Mesothelial cell of epicardium (in vitro differentiated cells): ENCODE measurements at places on chromosomes 2 and 18.

GRCh38 chr18:33697498-33697897 lies 119.5 kb downstream of the ASXL3 start:
- H3K27me3 ChIP-seq: no peaks in the 10 kb centered on the region
- DNase-seq: no peak
- H3K36me3 ChIP-seq: peaks cover 14% of the 10 kb centered on the region

- DNase-seq: no peak
- H3K27me3 ChIP-seq: peaks cover 7% of the 10 kb centered on the region
- no peak overlapping the region for H3K27ac ChIP-seq
- no peak overlapping the region for H3K4me3 ChIP-seq
- no peaks in the 10 kb centered on the region for H3K36me3 ChIP-seq
- peaks cover 5% of the 10 kb centered on the region for H3K4me1 ChIP-seq
Observed at GRCh38 chr2:132963161-132963560, 293.2 kb upstream of the LYPD1 start.

DNA sequence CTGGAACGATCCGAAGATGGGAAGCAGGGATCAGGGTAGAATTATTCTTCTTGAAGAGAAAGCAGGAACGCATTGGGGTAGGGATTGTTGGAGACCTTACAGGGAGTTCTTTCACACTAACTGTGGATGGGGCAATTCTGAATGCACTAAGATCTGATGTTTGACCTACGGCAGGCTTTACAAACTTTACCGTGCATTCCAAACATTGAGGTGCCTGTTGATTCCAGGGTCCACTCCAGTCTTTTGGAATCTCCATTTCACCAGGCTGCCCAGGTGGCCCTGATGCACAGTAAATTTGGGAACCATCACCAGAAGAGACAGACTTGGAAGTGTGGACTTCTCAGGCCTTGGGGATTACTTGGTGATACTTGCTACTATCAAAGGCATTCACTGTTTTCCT lies 76.9 kb downstream of the RFTN2 start:
- DNase-seq: no peak
- no peak overlapping the region for H3K27ac ChIP-seq
- no peaks in the 10 kb centered on the region for H3K27me3 ChIP-seq
- no peaks in the 10 kb centered on the region for H3K36me3 ChIP-seq

- no peaks in the 10 kb centered on the region for H3K27me3 ChIP-seq
- H3K4me3 ChIP-seq: no peak overlapping the region
- no peak for DNase-seq
- no peaks in the 10 kb centered on the region for H3K36me3 ChIP-seq
Observed at GRCh38 chr2:17972991-17973390, 94.5 kb downstream of the KCNS3 start.

GRCh38 chr18:46055838-46056230 lies 16.2 kb downstream of the PSTPIP2 start:
- H3K27ac ChIP-seq: no peak overlapping the region
- no peak overlapping the region for H3K4me3 ChIP-seq
- no peak for DNase-seq

- H3K27me3 ChIP-seq: no peaks in the 10 kb centered on the region
- no peaks in the 10 kb centered on the region for H3K36me3 ChIP-seq
- no peak for DNase-seq
- no peak overlapping the region for H3K4me3 ChIP-seq
- H3K4me1 ChIP-seq: no peaks in the 10 kb centered on the region
Observed at GRCh38 chr2:67242456-67242855, 154.7 kb upstream of the ETAA1 start.

DNA sequence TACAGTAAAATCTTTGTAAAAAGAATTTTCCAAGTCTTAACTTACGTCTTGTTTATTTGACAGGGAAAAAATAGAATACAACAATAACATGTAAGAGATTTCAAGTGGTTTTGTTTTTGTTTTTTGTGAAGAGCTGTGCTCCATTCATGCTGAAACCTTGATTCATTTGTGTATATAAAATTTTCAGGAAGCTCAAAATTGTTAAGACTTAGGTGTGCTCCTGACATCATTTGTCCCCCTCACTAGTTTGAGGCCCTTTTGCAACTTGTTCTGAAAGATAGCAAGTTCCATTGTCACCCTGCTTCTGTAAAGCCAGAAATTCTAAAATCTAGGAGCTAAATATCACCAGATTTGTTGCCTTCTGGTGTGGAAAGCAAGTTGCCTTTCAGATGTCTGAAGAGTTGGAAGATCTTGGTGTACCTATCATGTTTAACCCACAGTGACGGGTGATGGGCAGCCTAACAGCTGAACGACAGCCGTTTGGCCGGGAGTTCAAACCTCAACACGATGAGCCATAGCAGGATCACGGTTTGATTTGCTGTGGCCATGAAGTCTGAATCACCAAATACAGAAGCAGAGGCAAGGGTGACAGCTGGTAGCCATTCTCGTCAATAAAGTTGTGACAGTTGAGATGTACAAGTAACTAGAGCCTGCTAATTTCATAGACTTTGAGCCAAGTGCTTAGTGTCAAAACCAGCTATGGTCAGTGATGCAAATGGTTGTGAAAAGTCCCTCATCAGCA lies 205.5 kb upstream of the SP5 start:
- H3K27me3 ChIP-seq: peaks cover 19% of the 10 kb centered on the region
- H3K4me3 ChIP-seq: no peak overlapping the region
- no peaks in the 10 kb centered on the region for H3K36me3 ChIP-seq
- H3K4me1 ChIP-seq: peaks cover 29% of the 10 kb centered on the region

- DNase-seq: peak; percentile 57
- H3K27me3 ChIP-seq: no peaks in the 10 kb centered on the region
- peak overlapping the region; percentile 96 for H3K4me3 ChIP-seq
- H3K4me1 ChIP-seq: peaks cover 47% of the 10 kb centered on the region
Observed at GRCh38 chr2:150485114-150485870, 2.2 kb downstream of the RND3 start.

DNA sequence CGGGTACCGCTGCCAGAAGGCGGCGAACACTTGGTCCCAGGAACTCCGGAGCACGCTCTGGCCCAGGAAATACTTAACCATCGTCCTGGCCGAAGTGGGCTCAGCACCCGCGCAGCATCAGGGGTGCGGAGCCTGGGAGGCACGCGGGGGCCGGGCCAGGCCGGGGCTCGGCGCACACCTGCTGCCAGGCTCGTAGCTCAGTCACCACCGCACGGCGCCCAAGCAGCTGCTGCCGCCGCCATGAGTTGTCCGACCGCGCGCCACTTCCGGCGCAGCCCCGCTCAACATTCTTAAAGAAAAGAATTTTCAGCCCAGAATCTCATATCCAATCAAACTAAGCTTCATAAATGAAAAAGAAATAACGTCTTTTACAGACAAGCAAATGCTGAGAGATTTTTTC lies 34.0 kb downstream of the MDH1 start:
- H3K27me3 ChIP-seq: no peaks in the 10 kb centered on the region
- H3K27ac ChIP-seq: no peak overlapping the region
- H3K4me3 ChIP-seq: no peak overlapping the region
- DNase-seq: no peak
- H3K36me3 ChIP-seq: peaks cover 25% of the 10 kb centered on the region

DNA sequence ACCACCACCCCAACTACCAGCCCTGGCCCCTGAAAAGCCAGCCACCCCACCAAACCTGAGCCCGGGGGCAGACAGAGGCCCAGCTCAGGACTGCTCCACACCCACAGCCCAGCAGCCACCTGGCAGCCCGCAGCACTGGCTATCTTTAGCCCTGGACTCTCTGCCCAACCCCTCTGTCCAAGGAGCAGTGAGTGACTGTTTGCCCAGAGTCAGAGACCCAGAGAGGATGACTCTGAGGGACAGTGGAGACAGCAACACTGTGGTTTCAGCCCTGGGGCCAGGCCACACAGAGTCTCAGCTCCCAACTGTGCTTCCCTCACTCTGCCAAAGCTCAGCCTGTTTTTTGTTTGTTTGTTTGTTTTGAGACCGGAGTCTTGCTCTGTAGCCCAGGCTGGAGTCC lies 32.6 kb downstream of the BIN1 start:
- peaks cover 2% of the 10 kb centered on the region for H3K36me3 ChIP-seq
- peaks cover 11% of the 10 kb centered on the region for H3K4me1 ChIP-seq
- no peaks in the 10 kb centered on the region for H3K27me3 ChIP-seq
- peak overlapping the region; percentile 39 for H3K27ac ChIP-seq
- DNase-seq: no peak

GRCh38 chr2:26849056-26849999 lies 1.4 kb downstream of the DPYSL5 start:
- no peak overlapping the region for H3K27ac ChIP-seq
- no peak for DNase-seq
- H3K4me3 ChIP-seq: peak overlapping the region; percentile 58
- H3K27me3 ChIP-seq: peaks cover 87% of the 10 kb centered on the region

GRCh38 chr2:64787698-64788097 lies 134.0 kb upstream of the SERTAD2 start:
- H3K27ac ChIP-seq: no peak overlapping the region
- H3K27me3 ChIP-seq: no peaks in the 10 kb centered on the region
- DNase-seq: no peak
- H3K4me1 ChIP-seq: no peaks in the 10 kb centered on the region
- no peaks in the 10 kb centered on the region for H3K36me3 ChIP-seq
- H3K4me3 ChIP-seq: no peak overlapping the region

DNA sequence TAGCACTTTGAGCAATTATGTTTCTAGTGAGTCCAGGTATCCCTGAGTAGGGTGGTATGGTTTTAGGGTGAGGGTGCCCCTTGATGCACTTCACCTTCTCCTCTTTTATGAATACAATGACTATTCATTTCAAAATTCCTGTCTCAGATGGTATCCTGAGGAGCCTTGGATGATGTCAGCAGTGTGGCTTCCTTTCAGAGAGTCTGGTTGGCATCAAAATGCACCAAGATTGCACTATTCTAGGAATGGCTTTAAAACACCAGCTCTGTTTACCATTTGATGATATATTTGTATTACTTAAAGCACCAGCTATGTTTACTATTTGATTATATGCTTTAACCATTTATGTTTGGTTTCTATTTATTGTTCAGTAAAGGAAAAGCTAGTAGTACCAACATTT lies 141.0 kb downstream of the FMNL2 start:
- peaks cover 9% of the 10 kb centered on the region for H3K4me1 ChIP-seq
- H3K27ac ChIP-seq: no peak overlapping the region
- H3K4me3 ChIP-seq: no peak overlapping the region
- no peaks in the 10 kb centered on the region for H3K36me3 ChIP-seq
- H3K27me3 ChIP-seq: no peaks in the 10 kb centered on the region

DNA sequence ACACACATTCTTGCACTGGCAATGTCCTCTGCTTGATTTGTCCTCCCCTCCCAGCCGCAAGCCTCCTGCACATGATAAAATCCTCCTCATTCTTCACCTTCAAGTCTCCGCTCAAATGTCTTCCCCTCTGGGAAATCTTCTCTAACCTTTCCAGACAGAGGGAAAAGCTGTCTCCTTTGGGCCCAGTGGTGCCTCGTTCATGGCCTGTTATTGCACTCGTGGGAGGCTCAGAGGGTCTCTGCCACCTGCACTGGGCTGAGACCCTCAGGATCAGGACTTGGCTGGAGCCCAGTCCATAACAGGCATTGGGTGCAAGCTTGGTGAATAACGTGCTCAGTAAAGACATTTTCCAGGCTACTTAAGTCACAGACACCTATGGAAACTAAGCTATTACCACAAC lies 68.6 kb downstream of the PTGR3 start:
- H3K4me3 ChIP-seq: no peak overlapping the region
- no peak for DNase-seq
- H3K27ac ChIP-seq: no peak overlapping the region
- peaks cover 8% of the 10 kb centered on the region for H3K27me3 ChIP-seq

DNA sequence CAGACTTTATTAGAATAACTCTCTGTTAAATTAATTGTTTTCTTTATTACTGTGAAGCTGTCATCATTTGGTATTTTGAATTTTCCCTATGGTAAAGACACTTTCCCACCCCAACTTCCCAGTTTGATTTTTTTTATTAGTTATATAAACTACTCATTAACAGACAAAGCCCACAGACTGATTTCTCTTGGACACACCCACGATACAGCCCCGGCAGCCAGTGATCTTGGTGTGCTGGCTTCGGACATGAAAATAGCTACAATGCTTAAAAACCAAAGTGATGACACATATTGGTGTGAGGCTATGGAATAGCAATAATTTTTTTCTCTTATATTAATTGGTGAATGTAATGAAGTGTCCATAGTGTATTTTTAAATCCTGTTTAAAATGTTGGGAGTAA lies 225.4 kb upstream of the SIX3 start:
- no peaks in the 10 kb centered on the region for H3K27me3 ChIP-seq
- no peak for DNase-seq
- H3K4me3 ChIP-seq: no peak overlapping the region
- no peaks in the 10 kb centered on the region for H3K36me3 ChIP-seq

DNA sequence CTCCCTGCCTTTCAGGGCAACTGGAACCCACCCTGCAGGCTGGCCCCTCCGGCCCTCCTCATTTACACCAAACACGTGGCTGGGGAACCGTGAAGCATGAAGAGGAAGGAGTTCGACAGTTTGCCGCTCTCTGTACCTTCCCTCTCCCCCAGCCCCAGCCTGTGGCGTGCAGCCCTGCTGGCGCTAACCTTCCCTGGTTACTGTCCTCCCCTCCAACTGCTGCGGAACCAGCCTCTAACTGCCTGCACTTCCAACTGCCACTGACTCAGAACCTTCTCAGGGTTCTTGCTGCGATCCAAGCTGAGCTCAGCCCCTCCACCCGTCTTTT lies 19.2 kb upstream of the GNAL start:
- H3K36me3 ChIP-seq: no peaks in the 10 kb centered on the region
- no peak for DNase-seq
- no peak overlapping the region for H3K27ac ChIP-seq
- no peak overlapping the region for H3K4me3 ChIP-seq
- peaks cover 24% of the 10 kb centered on the region for H3K4me1 ChIP-seq

- DNase-seq: no peak
- H3K27ac ChIP-seq: no peak overlapping the region
- no peaks in the 10 kb centered on the region for H3K4me1 ChIP-seq
Observed at GRCh38 chr2:229212241-229212640, 58.8 kb downstream of the PID1 start.

DNA sequence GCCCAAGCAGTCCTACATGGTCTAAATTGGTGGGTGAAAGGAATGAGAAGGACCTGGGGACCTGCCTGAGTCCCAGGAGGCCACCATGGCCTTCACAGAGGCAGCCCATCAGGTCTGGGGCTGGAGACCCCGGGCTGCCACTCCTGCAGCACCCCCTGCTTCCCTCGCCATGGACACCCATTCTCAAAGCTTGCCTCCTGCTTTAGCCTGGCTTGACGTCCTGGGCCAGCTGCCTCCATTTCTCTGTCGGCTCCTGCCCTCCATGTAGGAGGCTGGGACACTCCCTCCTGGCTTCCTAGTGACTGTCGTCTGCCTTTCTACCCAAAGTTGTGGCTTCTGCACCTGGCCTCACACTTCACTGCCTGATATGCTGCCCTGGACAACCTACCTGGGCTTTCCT lies 198.6 kb downstream of the FAM210A start:
- H3K27ac ChIP-seq: no peak overlapping the region
- H3K36me3 ChIP-seq: no peaks in the 10 kb centered on the region

- DNase-seq: no peak
- no peak overlapping the region for H3K4me3 ChIP-seq
- no peaks in the 10 kb centered on the region for H3K36me3 ChIP-seq
Observed at GRCh38 chr2:107380912-107381311, 445.8 kb upstream of the RGPD4 start.

GRCh38 chr2:149899390-149899789 lies 311.8 kb upstream of the MMADHC start:
- no peaks in the 10 kb centered on the region for H3K36me3 ChIP-seq
- no peak overlapping the region for H3K4me3 ChIP-seq
